ENCODE measurements at places on chromosomes 2 and 18.

DNA sequence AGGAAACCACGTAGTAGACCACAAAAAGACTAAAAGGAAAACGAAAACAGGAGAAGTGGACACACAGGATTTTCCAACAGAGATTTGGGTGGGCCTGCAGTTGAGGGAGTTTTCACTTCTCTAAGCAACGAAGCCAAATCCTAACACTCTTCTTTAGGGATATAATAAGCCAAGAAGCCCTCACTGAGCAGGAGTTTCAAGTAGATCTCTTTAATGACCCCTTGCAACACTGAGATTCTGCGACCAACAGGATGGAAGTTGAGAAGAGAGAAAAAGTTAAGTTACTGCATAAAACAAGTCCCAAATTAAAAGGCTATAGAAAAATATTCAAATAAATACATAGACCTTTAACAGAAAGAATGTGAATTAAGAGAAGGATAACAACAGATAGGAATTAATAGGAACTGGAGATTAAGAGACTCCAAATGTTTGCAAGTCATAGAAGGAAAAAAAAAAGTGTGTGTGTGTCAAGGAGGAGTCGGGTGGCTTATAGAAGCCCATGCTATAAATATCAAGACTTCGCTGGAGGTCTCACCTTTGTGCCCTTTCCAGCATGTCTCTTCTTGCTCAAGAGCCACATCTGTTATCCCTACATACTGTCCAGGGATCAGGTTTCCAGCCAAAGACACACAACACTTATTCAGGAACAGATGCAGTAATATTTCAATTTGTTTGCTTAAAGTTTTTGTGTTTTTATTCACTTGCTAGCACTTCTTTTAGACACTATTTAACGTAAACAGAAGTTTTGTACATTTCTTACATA is 69.4 kb upstream of the ARHGAP28 start:
- DNase-seq = no peak

DNA sequence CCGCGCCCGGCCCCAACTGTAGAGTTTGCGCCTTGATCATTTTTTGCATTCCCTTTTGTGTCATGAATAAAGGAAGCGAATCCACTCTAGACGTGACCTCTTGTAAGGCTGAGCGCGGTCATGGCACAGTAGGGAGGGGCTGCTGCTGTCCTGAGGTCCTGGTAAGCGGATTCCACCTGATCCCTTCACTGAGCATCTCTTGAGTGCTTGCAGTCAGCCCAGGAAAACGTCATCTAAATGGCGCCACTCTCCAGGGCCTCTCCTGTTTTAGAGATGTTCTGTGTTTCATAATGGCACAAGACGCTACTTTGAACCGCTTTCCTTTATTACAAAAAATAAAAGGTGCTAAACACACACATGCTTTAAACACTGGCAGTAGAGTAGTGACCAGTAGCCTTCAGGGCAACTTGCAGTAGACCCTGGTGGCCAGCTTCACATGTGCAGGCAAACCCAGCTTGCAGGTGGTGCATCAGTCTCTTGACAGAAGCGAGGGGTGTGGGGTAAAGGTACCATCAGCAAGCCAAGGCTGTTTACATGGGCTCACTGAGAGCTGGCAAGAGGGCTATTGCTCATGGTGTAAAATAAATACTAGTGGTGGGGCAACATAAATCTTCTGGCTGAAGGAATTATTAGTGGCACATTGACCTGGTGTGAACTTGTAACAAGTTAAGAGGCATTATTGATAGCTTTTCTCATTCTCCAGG is 43.0 kb upstream of the ACKR3 start:
- no peak for DNase-seq

DNA sequence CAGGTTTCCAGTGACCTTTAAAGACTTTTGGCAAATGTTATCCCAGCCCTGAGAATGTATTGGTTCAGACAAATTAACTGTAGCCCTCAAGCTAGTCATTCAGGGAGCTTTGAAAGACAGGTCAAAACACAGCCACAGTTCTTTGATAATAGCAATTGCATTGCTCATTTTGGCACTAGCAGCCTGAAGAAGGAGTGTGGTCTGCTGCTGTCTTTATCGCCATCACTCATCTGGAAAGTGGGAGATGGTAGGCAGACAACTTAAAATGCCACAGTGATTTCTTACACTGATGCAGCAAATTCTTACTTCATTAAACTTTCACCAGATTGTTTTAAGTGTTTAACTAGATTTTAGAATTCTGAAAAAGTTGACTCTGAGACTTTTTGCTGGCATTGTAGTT is 47.2 kb downstream of the DOK6 start:
- no peak for DNase-seq

DNA sequence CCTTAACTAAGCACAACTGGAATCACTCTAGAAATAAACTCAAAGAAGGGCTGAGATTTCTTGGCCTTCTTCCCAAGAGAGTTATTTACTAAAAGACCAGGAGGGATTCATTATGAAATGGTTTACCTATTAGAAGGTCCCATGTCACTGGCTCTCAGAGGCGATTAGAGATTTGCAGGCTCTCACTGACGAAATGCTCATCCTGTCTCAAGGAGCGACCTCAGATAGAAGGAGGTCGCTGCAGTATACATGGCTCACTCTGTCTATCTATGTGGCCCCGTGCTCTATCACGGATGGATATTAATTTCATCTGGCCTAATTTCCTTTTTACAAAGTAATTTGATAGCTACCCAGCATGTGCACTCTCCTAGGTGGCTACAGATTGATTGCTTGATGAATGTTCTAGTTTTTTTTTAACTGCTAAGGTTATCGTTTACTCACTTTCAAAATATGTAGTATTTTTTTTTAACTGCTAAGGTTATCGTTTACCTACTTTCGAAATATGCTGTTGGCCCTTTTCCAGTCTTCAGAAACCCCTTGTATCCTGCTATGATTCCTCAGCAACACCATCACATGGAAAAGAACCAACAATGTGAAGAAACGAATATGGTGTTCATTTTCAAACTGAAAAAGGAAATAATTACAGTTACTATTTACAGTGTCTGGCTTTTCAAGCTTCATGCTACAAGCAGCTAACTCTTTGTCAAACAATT is 9.1 kb downstream of the SMIM21 start:
- no peak for DNase-seq

- no peak for DNase-seq
Observed at GRCh38 chr2:50594233-50594632, 437.7 kb downstream of the NRXN1 start.

DNA sequence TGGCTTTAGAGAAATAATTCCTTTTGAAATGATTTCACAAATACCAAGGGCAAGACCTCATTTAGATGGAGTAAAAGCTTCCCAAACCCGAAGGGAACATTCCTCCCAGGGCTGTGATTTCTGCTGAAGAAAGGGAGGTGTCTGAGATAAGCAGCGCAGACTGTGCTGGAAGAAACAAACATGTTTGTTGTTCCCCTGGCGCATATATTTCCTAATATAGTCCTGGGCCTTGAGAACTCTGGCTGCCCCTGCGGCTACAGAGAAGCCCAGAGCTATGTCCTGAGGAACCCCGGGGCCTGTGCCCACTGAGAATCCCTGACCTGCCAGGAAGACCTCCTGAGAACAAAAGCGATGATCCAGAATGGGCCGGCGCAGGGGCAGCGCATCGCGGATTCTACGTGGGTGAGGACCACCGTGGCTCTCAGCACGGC is 372.6 kb upstream of the NT5C1B start:
- DNase-seq = no peak

DNA sequence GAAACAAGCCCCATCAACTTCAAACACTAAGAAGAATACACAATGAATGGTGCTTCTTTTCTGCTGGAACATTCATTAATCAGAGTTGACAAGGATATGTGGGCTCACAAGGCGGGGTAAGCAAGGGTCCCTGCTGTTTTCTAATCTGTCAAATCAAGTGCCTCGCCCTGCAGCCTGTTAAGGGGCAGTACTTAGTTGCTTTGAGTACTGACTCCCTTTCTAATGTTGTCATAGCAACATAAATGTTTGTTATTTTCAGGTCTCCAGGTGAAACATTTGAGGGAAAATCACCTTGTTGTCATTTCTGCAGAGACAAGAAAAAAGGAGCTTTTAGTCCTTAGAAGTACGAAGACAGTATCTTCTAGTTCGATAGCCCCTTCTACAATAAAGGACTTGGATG is 284.7 kb upstream of the PKDCC start:
- DNase-seq = no peak

GRCh38 chr2:209426432-209426831 is 2.6 kb downstream of the MAP2 start:
- DNase-seq = no peak

DNA sequence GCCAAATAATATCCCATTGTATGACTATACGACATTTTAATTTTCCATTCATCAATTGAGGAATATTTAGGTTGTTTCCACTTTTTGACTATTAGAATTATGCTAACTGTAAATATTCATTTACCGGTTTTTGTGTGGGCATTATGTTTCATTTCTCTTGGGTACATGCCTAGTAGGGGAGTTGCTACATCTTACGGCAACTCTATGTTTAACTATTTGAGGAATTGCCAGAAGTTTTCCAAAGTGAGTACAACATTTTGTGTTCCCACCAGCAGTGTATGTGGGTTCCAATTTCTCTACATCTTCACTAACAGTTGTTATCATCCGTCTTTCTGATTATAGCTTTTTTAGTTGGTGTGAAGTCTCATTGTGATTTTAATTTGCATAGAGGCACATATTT is 1.6 kb upstream of the KDSR start:
- no peak for DNase-seq
